GM10248 (cell line): ENCODE measurements at places on chromosomes 2 and 18.

DNA sequence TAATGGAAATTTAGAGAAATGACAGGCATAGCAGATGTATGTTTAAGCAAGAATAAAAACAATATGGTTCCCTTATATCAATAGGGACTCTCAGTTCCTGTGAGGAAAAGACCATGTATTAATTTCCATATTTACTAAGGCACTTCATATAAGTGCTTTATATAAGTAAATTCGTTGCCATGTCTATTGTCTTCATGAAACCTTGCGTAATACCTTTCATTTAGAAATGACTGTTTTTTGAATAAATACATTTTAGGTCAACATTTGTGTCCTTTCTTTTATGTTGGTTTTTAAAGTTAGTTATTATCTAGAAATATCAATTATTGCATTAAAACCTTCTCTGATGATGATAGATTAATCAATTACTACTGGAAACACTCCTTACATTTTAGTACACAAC is 83.3 kb downstream of the KCNS3 start:
- DNase-seq, result no peak

- DNase-seq, result no peak
Measured at GRCh38 chr2:240593026-240593702, 6.6 kb downstream of the CAPN10 start.

- DNase-seq, result no peak
Measured at GRCh38 chr2:177574356-177574755, 181.8 kb downstream of the AGPS start.

- DNase-seq, result no peak
Measured at GRCh38 chr2:196258407-196258806, 87.0 kb upstream of the STK17B start.

DNA sequence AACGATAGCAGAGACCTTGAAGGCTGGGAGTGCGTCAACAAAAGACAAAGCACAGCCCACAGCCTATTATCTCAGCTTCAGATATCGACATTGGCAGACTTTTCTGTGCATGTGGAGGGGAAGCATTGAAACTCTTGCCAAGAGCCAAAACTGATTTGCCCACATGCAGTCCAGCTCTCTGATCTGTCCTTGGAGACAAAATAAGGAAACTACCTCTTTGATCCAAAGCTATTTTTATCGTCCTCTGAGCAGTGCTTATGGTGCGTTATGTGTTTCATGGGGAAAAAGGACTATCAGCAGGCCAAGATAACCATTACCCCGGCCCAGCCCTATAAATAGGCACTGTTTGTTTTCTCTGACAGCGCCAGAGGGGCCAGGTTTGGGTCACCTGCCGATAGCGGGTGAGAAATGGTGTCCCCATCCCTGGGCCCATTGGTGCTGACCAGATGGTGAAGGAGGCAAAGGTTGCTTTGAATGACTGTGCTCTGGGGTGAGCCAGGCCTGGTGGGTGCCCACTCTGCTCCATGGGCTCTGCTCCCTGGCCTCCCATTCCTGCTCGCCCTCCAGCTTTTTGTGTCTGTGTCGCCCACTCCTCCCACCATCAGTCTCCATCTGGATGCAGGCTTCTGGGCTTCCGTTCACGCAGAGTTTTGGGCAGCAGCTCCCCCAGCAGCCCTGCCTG is 176.1 kb upstream of the HS6ST1 start:
- no peak for DNase-seq

DNA sequence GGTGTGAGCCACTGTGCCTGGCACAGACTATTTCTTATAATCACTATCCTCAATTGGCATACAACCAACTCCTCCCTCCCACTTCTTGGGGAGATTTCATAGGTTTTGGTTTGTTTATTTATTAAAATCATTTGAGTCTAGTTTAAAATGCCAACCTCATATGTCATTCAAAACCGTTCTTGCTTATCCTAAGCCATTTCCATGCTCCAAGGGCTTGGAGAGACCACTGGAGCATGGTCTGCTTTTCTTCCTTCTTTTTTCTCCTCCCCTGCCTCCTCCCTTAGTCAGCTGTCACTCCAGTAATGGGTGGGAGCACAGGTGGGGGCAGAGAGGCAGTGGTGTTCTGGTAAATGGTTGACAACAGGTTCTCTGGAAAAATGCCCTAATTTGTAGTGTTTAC is 20.4 kb upstream of the KCNS3 start:
- no peak for DNase-seq

DNA sequence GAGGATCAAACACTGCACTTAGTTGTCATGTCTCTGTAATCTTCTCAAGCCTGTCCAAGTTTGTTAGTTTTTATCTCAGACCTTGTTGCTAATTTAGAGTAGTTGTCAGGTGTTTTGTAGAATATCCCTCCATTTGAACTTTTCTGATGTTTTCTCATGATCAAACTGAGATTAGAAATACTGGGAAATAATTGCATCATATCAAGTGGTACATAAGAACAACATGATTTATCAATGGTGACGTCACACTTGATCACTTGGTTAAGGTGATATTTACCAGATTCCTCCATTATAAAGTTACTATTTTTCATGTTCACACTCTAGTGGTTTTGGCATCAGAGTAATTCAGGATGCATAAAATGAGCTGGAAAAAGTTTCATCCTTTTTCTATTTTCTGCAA is 1182.4 kb upstream of the ZEB2 start:
- no peak for DNase-seq

GRCh38 chr2:190938771-190939335 is 58.2 kb downstream of the GLS start:
- no peak for DNase-seq

DNA sequence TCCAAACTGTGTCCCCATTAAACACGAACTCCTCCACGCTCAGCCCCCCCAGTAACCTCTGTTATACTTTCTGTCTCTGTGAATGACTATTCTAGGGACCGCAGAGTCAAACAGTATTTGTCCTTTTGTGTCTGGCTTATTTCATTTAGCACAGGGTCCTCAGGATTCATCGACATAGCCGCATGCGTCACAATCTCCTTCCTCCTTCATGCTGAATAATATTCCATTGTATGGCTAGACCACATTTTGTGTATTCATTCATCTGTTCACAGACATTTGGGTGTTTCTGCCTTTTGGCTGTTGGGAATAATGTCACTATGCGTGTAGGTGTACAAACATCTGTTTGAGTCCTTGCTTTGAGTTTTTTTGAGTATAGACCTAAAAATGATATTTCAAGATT is 80.9 kb downstream of the SH3RF3 start:
- DNase-seq, result no peak

DNA sequence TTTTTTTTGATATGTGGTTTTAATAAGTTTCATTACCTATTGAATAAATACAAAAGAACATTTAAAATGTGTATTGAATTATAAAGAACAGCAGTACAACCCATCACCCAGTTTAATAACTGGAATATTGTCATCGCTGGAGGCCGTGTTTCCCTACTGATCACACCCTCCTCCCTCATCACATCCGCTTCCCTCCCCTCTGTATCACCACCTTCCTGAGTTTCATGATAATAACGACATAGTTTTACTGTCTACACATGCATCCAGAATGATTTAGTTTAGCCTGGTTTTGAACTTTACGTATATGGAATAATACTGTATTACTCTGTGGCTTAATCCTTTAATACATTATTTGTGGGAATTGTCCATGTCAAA is 2.1 kb downstream of the SERPINB8 start:
- DNase-seq, result no peak

DNA sequence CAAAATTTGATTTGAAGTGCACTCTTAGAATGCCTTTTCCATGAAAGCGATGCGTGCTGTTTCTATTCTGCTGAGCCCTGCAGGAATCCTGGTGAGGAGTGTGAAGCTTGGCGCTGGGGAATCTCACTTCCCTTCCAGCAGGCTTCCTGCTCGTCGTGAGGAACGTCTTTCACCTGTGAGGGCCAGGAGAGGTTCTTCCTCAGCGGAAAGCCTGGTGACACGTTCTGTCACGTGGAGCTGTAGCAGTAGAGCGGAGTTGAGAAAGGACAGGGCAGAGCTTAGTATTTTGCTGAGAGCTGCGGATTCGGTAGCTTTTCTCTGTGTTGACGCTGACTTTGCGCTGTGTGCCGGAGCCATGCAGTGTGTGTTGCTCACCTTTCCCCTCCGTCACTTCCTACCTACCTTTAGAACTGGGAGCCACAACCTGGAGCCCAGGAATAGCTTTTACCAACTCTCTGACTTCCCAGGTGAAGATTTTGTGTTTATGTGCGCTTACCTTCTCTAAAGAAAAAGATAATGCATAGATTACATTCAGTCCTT is 294.8 kb downstream of the PTGR3 start:
- no peak for DNase-seq

DNA sequence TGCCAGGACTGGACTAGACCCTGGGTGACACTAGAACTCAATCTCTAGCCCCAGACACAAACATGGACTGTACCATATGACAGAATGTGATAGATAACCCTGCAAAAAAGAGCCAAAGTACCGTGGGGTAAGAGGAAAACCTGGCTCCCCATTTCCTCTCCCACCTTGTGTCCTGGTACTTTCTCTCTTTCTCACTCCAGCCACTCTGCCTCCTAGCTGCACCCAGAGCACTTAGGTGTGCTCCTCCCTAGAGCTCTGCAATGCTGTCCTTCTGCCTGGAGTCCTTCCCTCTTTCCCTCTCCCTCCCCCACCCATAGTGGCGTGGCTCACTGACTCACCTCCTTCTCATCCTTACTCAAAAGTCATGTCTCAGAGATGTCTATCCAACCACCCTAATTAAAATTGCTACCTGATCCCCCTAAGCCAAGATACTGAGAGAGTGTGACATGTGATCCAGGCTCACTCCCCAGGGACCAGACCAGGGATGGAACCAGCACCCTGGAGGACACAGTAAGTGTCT is 171.3 kb downstream of the LOXHD1 start:
- DNase-seq, result no peak

GRCh38 chr2:4346628-4347027 is 643.3 kb downstream of the DCDC2C start:
- DNase-seq, result no peak

DNA sequence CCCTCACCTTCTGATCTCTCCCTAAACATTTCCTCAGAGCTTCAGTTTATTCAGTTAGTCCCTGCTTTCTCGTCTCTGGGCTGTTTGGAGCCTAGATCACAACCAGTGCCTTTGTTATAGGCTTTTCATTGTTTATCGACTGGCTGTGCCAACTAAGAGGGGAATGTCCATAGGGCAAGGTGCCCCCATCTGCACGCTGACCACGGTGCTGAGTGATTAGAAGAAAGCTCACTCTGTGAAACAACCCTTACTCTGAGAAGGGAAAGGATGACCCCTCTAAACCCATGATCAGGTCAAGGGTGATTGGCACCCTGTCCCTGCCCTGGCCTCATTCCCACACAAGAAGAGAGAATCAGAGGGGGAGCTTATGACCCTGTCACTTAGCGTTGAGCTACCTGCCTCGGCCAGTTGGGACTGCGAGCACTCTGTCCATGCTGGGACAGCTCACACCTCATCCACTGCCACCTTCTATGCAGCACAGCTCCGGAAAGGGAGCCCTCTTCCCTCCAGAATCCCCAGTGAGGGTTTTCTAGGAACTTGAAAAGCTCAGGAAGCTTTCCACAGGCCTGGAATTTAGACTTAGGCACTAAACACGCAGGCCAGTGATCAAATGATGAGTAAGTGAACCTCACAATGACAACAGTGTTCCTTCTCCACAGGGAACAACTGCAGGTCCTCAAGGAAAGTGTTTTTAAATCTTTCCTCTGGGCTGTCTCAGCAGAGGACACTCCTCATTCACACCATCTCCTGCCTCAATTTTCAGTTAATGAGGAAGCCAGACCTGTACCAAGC is 2.3 kb upstream of the ACTG2 start:
- no peak for DNase-seq

DNA sequence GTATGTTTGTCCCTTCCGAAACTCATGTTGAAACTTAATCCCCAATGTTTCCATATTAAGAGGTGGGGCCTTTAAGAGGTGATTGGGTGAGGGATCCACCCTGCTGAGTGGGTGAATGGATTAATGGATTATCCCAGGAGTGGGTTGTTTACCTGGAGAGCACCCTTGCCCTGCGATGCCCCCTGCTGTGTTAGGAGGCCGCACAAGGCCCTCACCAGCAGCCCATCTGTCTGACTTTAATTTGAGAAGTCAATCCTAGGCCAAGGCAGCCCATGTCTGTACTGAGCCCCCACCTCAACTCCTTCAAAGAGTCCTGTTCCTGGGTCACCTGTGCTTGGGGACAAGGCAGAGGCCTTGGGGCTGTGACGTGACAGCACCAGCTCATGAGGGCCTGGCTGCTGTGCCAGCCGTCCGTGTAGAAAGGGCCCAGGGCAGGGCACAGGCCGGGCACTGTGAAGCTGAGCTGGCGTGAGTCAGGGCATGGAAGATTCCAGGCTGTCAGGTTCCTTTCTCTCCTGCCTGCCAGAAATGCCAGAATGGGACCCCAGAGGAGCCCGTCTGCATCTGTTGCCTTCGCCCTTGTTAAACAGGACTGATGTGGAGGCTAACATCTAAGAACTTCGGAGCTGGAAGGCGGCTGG is 21.3 kb upstream of the TAF1B start:
- no peak for DNase-seq

GRCh38 chr2:192030289-192030688 is 164.4 kb downstream of the TMEFF2 start:
- no peak for DNase-seq

GRCh38 chr2:120435671-120436459 is 89.9 kb downstream of the INHBB start:
- no peak for DNase-seq

DNA sequence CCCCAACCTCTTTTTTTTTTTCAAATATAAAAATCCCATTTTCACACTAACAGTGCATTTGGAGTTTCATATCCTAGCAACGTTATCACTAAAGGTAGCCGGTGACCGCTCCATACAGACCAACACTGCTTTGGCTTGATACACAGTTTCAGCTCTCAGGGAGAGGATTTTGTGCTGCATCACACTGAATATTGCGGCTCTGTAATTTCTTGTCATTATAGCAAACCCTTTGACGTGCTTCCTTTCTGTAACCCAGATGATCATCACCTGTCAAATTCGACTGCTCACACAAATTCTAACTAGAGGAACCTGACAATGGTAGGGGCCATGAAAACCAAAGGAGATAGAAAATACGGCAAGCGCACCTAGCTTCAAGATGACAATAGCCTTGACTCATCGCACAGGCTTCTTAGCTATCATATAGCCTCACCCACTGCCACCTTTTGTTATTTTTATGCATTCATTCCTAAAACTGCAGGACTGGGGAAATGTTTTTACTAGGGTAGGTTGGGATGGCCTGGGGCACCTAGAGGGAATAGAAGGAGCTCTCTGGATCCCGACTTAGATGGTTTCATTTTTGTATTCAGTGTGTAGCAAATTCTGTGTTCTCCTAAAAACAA is 582.9 kb upstream of the PIK3C3 start:
- DNase-seq, result no peak
